T-helper 17 cell (primary cell): ENCODE measurements at places on chromosomes 7 and 10. TPM values are rescaled to one million over a fixed set of nuclear protein-coding genes. Genes with fewer than 3 reads are reported as not detected.
A peak's percentile ranks its signal among the peaks of the same experiment; 100 is the strongest.

DNA sequence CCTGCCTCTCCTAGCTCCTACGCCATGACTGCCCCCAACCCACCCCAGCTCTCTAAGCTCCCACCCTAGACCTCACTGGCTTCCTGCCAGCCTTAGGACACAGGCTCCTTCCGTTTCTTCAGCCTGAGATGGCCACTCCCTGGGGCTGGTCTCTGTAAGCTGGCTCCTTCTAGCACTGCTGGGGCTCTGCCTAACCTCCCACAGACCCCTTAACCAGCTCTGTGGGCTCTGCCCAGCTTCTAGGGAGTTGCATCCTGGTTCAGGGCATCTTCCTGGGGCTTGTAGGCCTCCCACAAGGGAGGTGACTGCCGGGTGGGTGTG lies 478.6 kb upstream of the KLF6 start:
- no peak for DNase-seq
- no peak overlapping the region for H3K4me3 ChIP-seq

DNA sequence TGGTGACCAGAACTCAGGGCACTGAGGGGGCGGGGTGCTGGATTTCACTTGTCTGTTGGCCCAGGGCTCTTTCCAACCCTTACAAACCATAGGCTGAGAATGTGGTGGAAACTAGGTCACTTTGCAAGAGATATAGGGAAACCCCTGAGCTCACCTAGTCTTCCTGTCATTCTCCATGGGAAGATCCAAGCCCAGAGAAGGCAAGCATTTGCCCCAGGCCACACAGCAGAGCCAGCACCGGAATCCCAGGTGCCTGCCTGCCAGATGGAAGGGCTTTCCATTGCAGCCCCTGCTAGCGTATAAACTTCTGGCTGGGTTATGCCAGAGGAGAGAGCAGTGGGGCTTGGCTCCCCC lies 427 bp downstream of the PYROXD2 start:
- H3K36me3 ChIP-seq = peaks cover 3% of the 10 kb centered on the region
- no peaks in the 10 kb centered on the region for H3K27me3 ChIP-seq
- peak overlapping the region; percentile 86 for H3K27ac ChIP-seq
- peaks cover 15% of the 10 kb centered on the region for H3K4me1 ChIP-seq
- DNase-seq = no peak

GRCh38 chr7:70392256-70392876 lies 739.6 kb upstream of the GALNT17 start:
- no peak overlapping the region for H3K27ac ChIP-seq
- no peak for DNase-seq
- no peaks in the 10 kb centered on the region for H3K27me3 ChIP-seq
- no peaks in the 10 kb centered on the region for H3K4me1 ChIP-seq

GRCh38 chr10:43623351-43623750 lies 17.1 kb downstream of the ZNF485 start:
- no peak for DNase-seq
- H3K4me1 ChIP-seq = peaks cover 8% of the 10 kb centered on the region
- peak overlapping the region; percentile 49 for H3K4me3 ChIP-seq
- H3K27me3 ChIP-seq = no peaks in the 10 kb centered on the region

DNA sequence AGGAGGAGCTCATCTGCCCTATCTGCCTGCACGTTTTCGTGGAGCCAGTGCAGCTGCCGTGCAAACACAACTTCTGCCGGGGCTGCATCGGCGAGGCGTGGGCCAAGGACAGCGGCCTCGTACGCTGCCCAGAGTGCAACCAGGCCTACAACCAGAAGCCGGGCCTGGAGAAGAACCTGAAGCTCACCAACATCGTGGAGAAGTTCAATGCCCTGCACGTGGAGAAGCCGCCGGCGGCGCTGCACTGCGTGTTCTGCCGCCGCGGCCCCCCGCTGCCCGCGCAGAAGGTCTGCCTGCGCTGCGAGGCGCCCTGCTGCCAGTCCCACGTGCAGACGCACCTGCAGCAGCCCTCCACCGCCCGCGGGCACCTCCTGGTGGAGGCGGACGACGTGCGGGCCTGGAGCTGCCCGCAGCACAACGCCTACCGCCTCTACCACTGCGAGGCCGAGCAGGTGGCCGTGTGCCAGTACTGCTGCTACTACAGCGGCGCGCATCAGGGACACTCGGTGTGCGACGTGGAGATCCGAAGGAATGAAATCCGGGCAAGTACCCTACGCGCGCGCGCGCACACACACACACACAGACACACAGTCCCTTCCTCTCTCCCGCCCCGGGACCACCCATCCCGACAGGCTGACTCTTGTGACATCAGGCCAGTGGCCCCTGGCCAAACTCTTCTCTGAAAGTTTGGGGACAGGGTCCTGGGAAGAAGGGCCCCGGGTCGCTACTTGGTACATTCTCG lies 538 bp downstream of the TRIM8 start:
- H3K4me3 ChIP-seq = peak overlapping the region; percentile 99
- peak overlapping the region; percentile 99 for H3K27ac ChIP-seq
- H3K36me3 ChIP-seq = peaks cover 2% of the 10 kb centered on the region
- peak; percentile 73 for DNase-seq

DNA sequence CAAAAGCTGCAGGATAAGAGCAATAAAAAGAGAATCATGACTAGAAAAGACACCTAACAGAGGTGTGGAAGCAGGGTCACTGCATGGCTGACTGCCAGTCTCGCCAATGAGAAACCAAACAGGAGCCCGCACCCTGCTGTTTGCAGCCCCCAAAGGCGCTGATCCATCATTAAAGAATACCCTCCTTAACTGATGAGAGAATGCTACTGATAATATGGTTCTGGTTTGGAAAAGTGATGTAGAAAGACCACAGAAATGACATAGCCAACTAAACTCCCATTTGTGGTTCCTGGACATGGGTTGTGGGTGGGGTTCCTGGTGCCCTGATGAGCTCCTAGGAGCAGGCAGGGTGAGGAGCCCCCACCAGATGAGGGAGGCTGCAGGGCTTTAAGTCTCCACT lies 207.4 kb downstream of the TNS3 start:
- no peak overlapping the region for H3K27ac ChIP-seq
- no peaks in the 10 kb centered on the region for H3K36me3 ChIP-seq
- no peaks in the 10 kb centered on the region for H3K4me1 ChIP-seq
- no peak overlapping the region for H3K4me3 ChIP-seq
- H3K27me3 ChIP-seq = no peaks in the 10 kb centered on the region

DNA sequence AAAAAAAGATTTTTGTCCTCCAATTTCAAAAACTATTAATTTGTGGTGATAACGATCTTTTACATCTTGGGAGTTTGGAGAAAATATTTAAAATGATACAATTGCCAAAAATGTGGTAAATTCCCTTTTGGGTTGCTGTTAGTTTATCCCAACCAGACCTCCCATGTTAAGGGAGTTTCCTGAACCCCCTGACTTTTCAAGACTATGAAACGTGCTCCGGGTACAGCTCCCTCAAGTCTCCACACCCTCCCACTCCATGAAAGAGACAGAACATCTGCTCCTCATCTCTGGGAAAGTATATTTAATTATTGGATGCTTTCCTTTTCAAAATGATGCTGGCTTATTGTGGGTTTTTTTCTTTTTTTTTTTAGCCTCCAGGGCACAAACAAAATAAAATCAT lies 534.6 kb upstream of the NRP1 start:
- H3K4me3 ChIP-seq = no peak overlapping the region
- H3K27ac ChIP-seq = no peak overlapping the region
- no peaks in the 10 kb centered on the region for H3K4me1 ChIP-seq
- H3K27me3 ChIP-seq = peaks cover 45% of the 10 kb centered on the region

- H3K4me1 ChIP-seq = peaks cover 4% of the 10 kb centered on the region
- DNase-seq = no peak
- no peak overlapping the region for H3K27ac ChIP-seq
- H3K4me3 ChIP-seq = no peak overlapping the region
- peaks cover 12% of the 10 kb centered on the region for H3K36me3 ChIP-seq
Observed at GRCh38 chr10:16491933-16492332, 29.7 kb downstream of the C1QL3 start.

GRCh38 chr7:29042824-29043231 lies 84.7 kb upstream of the TRIL start:
- H3K36me3 ChIP-seq = peaks cover 2% of the 10 kb centered on the region
- no peak overlapping the region for H3K4me3 ChIP-seq
- DNase-seq = no peak
- no peaks in the 10 kb centered on the region for H3K4me1 ChIP-seq
- H3K27ac ChIP-seq = no peak overlapping the region

GRCh38 chr10:36675458-36675880 lies 449.9 kb upstream of the ANKRD30A start:
- no peak overlapping the region for H3K4me3 ChIP-seq
- DNase-seq = no peak
- H3K4me1 ChIP-seq = no peaks in the 10 kb centered on the region
- no peaks in the 10 kb centered on the region for H3K36me3 ChIP-seq

- no peak within 1 kb of the TSS for H3K27ac ChIP-seq
- H3K4me3 ChIP-seq = no peak within 1 kb of the TSS
- peaks cover 2% of the 10 kb centered on the region for H3K36me3 ChIP-seq
- peaks cover 30% of the 10 kb centered on the region for H3K27me3 ChIP-seq
- peaks cover 12% of the 10 kb centered on the region for H3K4me1 ChIP-seq
- no peak for DNase-seq
Observed at GRCh38 chr10:70785190-70785589, at the start of gene TBATA. TBATA (minus strand) TSS chr10:70785377; CDS start chr10:70783379, 1,998 bp downstream.

The FRG2B gene
- not detected for total RNA-seq

The GNAT3 gene
- total RNA-seq = not detected

The PRF1 gene
- 18.0 TPM for total RNA-seq

The ANKRD61 gene
- total RNA-seq = not detected
